ENCODE measurements at places on chromosomes 5 and 9.

DNA sequence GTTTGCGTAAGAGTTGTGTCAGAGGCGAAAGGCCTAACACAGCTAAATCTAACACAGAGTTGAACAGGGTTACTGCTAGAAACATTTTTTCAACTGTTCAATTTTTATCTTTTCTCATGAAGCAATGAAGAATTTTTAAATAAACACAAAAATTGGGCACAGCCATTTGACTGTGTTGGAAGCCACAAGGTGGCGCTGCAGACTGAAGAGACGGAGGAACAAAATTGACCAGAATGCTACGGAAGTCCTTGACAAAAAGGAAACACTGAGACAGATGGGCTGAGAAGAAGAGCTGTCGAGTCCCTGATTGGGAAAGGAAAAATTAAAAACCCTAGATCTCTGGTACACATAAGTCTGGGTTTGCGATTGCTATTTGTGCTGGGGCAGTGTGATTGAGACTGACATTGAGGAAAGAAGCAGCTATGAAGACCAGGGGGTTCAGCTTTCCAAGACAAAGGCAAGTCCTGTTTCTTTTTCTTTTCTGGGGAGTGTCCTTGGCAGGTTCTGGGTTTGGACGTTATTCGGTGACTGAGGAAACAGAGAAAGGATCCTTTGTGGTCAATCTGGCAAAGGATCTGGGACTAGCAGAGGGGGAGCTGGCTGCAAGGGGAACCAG lies at the start of gene PCDHB9:
PCDHB9 (plus strand) TSS at position 265 of the 616 bp plus-strand sequence; CDS start at position 423, 158 bp downstream.
- peak; percentile 9 for DNase-seq

GRCh38 chr5:96763026-96763425 lies 44.7 kb downstream of the ERAP1 start:
- DNase-seq = no peak

- DNase-seq = no peak
Measured at GRCh38 chr9:113482341-113482740, 18.8 kb downstream of the RGS3 start.

- DNase-seq = no peak
Measured at GRCh38 chr9:19965336-19965735, 176.5 kb upstream of the SLC24A2 start.

DNA sequence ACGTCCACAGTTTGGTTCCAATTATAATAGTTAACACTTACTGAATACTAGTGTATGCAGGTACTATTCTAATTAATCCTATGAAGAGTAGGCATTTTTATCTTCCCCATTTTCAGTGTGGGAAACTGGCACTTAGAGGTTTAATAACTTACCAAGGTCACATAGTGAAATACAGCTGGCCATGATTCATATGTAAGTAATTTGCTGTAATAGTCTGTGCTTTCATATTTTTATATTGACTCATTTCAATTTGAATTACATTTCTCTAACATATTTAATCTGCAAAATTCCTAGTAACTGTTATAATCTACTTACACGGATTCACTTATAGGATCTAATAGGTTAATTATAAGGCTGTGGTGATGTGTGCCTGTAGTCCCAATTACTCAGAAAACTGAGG lies 19.4 kb downstream of the CCNH start:
- DNase-seq = no peak
